ENCODE measurements at places on chromosomes 4 and X.

DNA sequence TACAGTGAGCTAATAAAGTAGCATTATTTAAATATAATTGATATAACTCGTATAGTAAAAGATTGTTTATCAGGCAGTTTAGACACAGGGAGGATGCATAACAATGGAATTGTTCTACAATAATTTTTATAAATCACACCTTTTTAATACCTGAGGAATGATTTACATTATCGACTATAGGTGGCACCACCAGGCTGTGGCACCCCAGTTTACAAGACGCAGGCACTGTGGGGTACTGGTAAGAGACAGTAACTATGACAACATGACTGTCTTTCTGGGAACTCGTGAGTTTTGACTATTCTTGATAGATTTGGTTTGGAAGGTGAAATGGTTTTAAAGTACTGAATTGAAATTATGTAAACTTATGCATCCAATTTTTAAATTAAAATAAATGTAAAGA, 27.1 kb upstream of the STBD1 start:
- DNase-seq, result no peak

DNA sequence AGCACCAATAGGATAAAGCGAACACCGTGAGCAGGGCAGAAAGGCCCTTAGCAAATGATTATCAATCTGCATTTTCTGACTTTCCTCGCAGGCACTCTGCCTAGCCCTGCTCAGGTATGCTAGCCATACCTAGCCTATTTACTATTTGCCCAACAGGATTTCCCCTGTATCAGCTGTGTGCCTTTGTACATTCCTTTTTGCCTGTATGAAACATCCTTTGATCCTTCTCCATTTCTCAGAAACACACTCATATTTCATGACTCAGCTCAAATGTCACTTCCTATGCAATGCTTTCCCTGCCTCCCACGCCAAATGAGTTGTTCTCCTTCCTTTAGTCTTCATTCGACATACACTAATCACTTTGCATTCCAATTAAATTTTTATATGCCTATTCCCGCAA, 37.2 kb downstream of the PCDH7 start:
- no peak for DNase-seq

- no peak for DNase-seq
Observed at GRCh38 chr4:41400296-41400695, 137.7 kb upstream of the LIMCH1 start.

- DNase-seq, result no peak
Observed at GRCh38 chrX:38318196-38318595, 9.1 kb downstream of the RPGR start.

DNA sequence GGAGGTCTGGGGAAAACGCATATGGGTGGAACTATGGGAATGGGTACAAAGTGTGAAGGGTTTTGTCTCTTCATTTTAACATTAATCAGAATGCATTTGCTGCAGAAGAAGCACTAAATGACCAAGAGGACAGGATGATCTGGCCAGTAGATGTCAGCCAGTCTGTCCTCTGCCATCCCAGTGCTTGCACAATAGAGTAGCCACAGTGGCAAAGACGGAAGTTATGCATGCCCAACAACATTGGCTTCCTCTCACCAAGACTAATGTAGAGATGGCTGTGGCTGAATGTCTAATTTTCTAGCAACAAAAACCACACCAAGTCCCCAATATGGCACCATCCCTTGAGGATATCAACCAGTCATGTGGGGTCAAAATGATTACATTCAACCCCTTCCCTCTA, 45.0 kb upstream of the ARHGEF6 start:
- DNase-seq, result no peak

DNA sequence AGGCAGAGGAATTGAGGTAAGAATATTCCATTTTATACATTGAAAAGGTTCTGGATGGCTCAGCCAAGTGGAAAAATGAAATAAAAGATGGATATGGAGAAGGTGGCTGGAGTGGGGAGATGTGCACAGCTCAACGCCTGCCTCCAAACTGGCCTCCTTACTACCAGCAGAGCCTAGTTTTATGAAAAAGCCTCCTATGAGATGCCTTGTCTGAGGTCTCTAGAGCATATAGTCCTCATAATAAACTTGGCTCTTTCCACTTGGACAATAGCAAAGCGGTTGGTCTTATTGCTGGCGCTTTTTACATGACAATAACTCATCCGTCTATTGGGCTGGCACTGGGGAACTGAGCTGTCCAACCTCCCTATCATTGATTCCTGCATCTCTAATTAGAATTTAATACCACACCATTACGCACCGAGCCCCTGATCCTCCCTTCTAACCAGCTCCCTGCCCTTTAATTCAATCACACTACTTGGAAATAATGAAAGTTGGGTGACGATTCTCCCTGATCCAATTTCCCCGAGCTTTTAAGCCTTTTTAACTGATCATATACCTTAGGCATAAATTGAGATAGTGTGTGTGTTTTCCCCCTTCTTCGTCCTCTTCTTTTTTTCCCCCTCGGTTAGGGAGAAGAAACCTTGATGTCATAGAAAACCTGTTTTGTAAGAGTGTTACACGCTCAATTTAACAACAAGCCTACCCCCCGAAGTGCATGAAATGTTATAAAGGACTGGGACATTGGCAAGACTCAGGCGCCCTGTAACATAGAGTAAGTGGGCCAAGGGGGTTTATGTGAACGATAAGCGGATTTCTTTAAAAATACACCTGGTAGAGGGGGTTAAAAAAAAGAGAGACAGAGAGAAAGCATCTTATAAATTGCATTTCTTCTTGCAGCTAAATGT, at the start of gene PHOX2B:
Gene PHOX2B, minus strand, starts transcription at position 155 of the 905 bp plus-strand sequence. Its CDS starts 115 bp downstream, at position 40.
- DNase-seq, result no peak

DNA sequence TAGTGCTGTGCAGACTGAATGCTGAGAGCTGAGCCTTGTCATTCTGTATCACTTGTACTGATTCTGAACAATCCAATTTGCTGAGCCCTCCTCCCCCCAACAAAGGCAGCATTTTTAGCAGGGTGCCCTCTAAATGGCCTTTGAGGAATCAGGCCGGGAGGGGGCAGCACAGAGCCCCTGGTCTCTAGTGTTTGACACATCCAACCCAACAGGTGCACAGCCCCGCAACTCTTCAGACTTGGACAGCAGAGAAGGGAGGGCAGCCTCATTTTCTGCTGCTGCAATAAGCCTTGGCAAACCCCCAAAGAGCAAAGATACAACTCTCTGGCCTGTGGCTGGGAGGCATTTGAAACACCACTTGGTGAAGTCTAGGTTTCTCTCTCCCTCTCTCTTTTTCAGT, 3.4 kb downstream of the ATP1B4 start:
- DNase-seq, result peak; percentile 74

GRCh38 chr4:183887351-183887750, 17.8 kb upstream of the STOX2 start:
- DNase-seq, result no peak

GRCh38 chr4:141567326-141567915, 69.0 kb upstream of the IL15 start:
- no peak for DNase-seq

GRCh38 chrX:49157194-49157593, 5.4 kb upstream of the MAGIX start:
- DNase-seq, result no peak

DNA sequence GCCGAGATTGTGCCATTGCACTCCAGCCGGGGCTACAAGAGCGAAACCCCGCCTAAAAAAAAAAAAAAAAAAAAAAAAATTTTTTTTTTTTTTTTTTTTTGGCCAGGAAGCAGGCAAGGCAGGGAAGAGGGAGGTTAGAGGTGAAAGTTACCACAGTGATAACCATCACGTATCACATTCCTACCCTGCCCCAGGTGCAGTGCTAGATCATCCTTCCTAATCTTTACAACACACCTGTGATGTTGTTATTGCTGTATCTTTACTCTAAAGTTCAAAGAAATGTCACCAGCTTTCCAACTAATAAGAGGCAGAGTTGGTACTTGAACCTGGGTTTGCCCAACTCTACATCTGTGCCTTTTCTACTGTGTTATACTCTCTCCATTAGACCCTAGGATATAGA, 7.2 kb upstream of the LIMCH1 start:
- no peak for DNase-seq

- DNase-seq, result no peak
Observed at GRCh38 chr4:109015413-109015810, 252.6 kb upstream of the ETNPPL start.

DNA sequence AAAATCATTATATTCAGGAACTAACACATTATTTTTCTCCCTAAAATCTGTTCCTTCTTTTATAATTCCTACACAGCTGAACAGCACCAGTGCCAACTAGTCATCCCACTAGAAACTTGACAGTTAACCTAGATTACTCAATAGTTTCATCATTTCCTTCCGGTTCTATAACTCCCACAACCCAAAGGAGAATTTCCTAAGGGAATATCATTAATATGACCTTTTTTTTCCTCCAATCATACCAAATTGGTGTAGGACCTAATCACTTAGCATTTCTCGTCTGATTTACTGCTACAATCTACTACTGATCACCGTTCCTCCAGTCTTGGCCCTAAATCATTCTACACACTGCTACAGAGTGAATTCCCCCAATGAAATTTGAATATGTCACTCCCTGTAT, 45.9 kb downstream of the WDFY3 start:
- no peak for DNase-seq

- no peak for DNase-seq
Observed at GRCh38 chr4:10500776-10501175, 43.5 kb upstream of the ZNF518B start.

DNA sequence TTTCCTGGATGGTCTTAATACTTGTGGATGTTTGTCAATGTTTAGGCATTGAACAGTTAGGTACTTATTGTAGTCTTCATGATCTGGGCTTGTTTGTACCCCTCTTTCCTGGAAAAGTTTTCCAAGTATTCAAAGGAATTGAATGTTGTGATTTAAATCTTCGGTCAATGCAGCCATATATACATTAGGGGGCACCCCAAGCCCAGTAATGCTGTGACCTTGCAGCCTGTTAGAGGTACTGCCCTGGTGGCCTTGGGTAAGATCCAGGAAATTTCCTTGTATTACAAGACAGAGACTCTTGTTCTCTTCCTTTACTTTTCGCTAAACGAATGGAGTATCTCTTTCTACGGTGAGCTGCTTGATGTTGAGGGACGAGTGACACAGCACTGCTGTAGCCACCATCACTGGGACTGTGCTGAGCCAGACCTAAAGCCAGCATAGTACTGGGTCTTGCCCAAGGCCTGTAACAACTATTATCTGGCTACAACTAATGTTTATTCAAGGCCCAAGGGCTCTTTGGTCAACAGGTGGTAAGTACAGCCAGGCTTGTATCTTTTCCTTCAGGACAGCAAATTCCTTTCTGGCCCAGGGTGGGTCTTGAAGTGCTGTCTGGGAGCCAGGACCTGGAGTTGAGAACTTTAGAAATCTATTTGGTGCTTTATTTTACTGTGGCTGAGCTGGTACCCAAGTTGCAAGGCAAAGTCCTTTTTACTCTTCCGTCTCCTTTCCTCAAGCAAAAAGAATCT, 118.3 kb upstream of the ATOH1 start:
- peak; percentile 26 for DNase-seq

- DNase-seq, result no peak
Observed at GRCh38 chrX:7154041-7154597, 6.2 kb upstream of the PUDP start.

DNA sequence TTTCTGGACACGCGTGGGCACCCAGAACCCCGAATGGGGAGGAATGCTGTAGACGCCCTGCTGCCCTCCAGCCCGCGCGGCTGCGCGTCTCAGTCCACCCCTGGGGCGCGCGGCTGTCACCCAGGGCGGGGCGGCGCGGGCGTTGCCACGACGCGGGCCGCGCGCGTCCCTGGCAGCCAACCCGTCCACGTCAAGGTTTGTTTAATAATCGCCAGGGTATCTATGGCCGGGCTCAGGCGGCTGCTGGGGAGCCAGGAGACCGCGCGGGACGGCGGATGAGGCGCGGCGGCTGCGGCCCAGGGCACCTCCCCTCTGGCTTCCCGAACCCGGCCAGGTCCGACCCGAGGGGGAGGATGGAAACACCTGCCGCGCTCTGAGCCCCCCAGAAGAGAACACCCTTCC, at the start of gene SPATA18:
Gene SPATA18, plus strand, starts transcription at position 92 of the 402 bp plus-strand sequence. CDS start 401 bp downstream, outside the sequence.
- DNase-seq, result peak; percentile 51

GRCh38 chrX:47619486-47620302, at the start of gene SYN1:
Gene SYN1, minus strand, starts transcription at chrX:47619857. Its CDS starts 129 bp downstream, at chrX:47619728.
- peak; percentile 84 for DNase-seq

- DNase-seq, result no peak
Observed at GRCh38 chr4:141213550-141213991, 7.1 kb upstream of the ZNF330 start.

- DNase-seq, result no peak
Observed at GRCh38 chrX:18885328-18886004, 98.4 kb downstream of the PHKA2 start.

DNA sequence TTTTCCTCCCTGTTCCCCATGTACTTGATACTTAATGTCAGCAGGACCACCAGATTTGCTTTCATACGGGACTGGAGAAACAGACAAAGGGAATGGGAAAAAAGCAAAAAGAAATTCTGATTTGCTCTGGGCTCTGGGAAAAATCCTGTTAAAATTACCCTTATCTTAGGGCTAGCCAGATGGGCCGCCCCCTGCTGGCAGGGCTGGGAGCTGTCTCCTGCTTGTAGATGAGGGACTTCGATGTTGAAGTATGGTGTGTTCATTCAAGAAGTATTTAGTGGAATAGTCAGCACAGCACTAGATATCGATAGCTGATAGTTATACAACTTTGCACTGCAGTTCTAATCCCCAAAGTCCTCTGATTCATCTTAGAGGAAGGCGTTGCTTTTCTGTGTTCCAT, 45.8 kb downstream of the BCORL1 start:
- peak; percentile 74 for DNase-seq

- DNase-seq, result no peak
Observed at GRCh38 chr4:1043651-1044468, 32.4 kb downstream of the FGFRL1 start.

- DNase-seq, result no peak
Observed at GRCh38 chrX:126342859-126343258, 176.8 kb upstream of the DCAF12L2 start.

DNA sequence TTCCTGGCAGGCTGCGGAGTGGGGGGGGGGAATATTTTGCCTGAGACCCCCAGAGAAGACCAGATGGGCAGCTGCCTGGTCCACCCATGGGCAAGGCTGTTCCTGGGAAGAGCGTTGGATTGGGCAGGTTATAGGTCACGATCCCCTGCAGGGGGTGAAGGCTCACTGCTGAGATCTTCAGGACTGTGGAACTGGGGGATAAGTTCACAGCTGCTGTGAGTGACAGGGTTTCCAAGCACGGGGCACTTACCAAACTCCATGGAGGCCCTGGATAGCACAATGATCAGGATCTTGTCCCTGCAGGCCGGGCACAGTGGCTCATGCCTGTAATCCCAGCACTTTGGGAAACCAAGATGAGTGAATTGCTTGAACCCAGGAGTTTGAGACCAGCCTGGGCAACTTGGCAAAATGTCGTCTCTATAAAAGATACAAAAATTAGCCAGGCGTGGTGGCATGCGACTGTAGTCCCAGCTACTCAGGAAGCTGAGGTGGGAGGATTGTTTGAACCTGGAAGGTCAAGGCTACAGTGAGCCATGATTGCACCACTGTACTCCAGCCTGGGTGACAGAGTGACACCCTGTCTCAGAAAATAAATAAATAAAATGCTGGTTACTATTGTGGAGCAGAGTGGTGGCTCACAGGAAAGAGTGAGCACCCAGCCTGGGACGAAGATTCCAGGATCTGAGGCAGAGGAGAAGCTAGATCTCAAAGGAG, 68.0 kb upstream of the HELT start:
- DNase-seq, result no peak

GRCh38 chr4:164177153-164177552, 576.8 kb upstream of the SMIM31 start:
- no peak for DNase-seq

- DNase-seq, result no peak
Observed at GRCh38 chr4:143076723-143077122, 108.0 kb upstream of the USP38 start.
